ENCODE measurements at places on chromosomes 11 and 22. TPM values are rescaled to one million over a fixed set of nuclear protein-coding genes. Genes with fewer than 3 reads are reported as not detected.

DNA sequence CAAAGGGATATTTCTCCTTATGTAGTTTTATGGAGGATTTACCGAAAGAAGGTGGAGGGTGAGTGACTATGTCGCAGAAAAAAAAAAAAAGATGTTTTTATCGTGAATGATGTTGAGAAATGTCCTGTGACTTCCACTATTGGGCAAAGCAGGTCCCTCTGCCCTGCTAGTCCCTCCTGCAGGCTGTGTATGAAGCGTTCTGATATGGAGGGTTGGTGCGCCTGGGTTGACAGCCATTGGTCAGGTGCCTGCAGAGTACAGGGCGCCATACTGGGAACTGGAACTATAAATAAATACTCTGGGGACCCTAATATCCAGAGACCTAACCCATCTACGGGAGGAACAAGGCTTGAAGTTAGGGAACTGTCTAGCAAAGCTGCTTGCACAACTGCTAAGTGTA lies 1.5 kb downstream of the IL17RA start:
- DNase-seq = no peak

DNA sequence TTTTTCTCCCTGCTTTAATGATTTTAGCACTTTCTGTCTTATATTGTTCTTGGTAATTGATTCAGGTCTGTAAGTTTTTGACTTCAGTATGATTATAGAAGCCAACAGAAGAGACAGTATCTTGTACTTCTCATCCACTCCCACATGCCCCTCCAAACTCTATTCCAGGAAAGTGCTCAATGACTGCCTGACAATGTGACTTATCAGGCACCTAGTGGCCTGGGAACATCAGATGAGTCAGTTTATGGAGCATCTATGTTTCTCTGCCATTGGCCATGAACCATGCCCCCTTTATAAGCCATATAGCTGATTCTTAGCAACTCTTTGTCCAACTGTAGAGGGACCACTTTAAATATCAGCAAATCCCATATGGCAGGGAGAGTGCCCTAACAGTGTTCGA lies 179.2 kb upstream of the MTMR2 start:
- no peak for DNase-seq

GRCh38 chr11:118592616-118593367 lies 14.6 kb upstream of the PHLDB1 start:
- DNase-seq = no peak

- no peak for DNase-seq
Measured at GRCh38 chr11:47179655-47179991, 2.9 kb upstream of the ARFGAP2 start.

- peak; percentile 93 for DNase-seq
Measured at GRCh38 chr11:118930094-118930712, 4.5 kb upstream of the BCL9L start.

GRCh38 chr11:79578116-79578515 lies 137.3 kb upstream of the TENM4 start:
- DNase-seq = no peak

- no peak for DNase-seq
Measured at GRCh38 chr11:132627981-132628380, 904.3 kb downstream of the OPCML start.

DNA sequence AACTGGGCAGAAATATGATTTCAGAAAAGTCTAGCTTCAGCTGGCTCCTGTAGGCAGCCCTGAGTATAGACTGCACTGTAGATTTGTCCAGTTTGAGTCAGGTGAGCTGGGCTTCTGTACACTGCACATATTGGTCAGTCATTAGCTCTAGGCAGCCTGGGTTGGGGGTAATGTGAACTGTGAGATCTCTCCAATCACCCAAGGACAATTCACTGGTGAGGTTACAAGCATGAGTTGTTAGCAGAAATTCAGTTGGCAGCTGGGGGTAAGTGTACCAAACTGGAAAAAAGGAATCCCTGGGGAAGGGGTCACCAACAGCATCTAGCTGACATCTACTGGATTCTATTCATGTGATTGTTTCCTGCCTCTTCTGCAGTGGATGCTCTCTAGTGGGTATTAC lies 39.7 kb downstream of the MRGPRX2 start:
- no peak for DNase-seq

- DNase-seq = no peak
Measured at GRCh38 chr11:61337706-61338470, 4.9 kb downstream of the TKFC start.

DNA sequence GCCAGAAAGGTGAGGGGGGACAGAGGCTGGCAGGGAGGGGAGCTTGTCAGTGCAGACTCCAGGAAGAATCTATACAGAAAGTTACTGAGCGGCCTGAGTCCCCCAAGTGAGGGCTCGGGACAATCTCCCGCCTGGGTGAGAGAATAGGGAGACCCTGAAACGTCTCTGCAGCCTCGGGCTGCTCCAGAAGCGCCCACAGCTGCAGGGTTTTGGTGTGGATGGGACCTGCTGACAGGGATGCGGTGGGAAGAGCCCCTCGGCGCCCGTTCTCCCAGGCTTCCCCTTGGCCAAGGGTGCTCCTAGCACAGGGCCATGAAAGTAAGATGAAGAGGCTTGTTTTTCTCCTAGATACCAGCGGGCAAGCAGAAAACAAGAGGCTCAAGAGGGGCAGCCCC lies 743 bp upstream of the RCE1 start:
- no peak for DNase-seq

GRCh38 chr11:64456509-64457320 lies 97.8 kb downstream of the RPS6KA4 start:
- DNase-seq = no peak

- DNase-seq = no peak
Measured at GRCh38 chr11:66564538-66564937, 3.9 kb downstream of the CTSF start.

DNA sequence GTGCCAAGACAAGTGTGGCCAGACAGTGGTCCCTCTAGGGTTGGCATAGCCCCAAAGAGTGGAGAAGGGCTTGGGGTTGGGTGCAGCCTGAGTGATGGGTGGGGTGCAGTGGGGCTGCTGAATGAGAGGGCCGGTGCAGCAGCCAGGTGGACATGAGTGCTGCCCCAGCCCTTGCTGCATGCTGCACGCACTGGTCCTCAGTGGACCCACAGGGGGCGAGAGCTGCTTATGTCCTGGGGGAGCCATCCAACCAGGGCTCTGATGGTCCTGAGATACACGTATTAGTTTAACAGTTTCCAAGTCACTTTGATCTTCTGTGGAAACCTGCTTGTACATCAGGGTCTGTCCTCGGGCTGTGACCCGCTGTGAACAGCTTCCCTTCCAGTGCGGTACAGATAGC lies 23.9 kb upstream of the ACR start:
- no peak for DNase-seq

- no peak for DNase-seq
Measured at GRCh38 chr11:94934362-94934761, 39.0 kb downstream of the CWC15 start.

DNA sequence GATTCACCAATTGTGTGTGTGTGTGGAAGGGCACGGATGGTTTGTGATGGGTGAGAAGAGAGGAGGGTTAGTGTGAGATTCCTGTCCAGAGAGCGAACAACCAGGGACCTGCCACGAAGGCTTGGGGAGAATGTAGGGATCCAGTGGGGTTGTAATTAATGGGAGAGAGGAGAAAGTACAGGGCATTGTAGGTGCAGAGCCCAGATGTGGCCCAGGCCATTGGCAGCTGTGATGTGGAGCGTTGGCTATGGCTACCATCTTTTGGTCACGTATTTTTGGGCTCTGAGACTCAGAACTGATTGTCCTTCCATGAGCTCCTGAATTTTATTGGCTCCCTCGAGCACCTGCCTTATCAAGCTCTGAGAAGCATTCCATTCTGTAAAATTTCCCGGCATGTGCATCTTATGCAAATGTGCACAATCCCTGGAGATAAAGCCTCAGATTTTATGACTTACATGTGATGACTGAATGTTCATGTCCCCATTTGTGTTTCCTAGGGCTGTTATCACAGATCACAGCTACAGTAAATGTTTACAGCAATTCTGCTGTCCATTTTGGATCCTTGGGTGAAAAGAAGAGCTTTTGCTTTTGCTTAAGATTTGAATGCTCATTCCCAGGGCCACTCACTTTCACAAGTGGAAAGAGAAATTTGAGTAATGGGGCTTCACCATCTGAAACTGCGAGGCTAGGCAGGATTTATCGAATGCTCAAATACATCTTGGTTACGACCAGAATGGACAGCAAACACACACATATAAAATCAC lies 33.1 kb downstream of the SLC5A1 start:
- no peak for DNase-seq

DNA sequence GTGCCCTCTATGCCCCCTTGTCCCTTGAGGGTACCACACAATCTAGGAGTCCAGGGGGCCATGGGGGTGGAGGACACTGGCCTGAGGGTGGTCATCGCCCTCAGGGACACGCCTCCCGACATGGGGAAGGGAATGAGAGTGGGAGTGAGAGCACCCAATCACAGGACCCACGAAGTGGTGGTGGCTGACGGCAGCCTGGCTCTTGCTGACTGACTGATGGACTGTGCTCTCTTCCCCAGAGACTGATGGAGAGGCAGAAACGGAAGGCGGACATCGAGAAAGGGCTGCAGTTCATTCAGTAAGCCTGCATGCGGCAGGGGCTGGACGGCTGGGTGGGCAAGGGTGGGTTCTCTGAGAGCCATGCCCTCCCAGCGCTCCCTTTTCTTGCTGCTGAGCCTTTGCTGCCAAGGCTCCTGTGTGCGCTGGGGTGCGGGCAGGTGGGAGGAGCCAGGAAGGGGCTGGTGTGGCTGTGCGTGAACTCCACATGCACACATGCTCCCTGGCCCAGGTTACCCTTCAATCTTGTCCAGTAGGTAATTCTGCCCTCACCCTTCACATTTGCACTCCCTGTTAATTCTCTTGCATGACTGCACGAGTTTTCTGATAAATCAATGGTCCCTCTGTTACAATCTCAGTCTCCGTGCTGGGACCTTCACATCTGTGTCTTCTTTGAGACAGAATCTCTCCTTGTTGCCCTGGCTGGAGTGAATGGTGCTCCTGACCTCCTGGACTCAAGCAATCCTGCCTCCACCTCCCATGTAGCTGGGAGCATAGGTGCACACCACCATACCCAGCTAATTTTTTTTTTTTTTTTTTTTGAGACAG lies 19.3 kb downstream of the ZC3H7B start:
- no peak for DNase-seq

DNA sequence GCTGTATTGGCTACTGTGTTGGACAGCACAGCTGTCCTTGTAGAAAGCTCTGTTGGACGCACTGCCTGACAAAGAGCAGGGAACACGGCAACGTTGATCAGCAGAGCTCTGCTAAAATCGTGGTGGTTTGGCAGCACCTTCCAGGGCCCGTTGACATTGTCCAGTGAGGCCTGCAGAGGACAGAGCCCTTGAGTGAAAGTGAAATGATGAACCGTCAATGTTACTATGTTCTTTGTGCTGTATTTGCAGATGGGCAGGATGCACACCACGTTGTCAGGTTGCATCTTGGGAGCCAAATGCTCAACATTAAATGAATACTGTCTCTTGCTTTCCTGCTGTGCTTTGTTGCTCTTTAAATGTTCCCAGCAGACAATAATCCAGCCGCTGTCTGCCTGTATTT lies 69.7 kb downstream of the NELL1 start:
- DNase-seq = no peak

DNA sequence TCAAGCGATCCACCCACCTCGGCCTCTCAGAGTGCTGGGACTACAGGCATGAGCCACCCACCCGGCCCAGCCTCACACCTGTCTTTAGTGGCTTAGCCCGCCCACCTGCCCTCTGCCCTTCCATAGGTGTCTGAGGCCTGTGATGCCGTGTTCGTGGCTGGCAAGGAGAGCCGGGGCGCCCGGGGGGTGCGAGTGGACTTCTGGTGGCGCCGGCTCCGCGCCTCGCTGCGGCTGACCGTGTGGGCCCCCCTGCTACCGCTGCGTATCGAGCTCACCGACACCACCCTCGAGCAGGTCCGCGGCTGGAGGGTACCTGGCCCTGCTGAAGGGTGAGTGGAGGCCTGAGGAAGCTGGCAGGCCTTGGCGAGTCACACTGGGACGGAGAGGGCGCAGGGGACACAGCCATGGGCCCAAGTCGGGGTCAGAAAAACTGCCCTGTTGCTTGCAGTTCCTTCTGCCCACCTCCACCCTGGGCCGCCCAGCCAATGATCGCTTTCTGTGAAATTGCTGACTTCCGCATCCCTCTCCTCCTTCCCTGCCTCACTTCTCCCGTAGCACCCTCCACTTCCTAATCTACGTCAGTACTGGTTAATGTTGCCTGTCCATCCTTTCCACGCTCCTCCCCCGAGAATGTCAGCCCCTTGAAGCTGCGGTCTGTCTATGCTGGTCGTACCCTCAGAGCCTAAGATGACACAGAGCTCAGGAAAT lies 9.3 kb downstream of the TMEM132A start:
- no peak for DNase-seq

DNA sequence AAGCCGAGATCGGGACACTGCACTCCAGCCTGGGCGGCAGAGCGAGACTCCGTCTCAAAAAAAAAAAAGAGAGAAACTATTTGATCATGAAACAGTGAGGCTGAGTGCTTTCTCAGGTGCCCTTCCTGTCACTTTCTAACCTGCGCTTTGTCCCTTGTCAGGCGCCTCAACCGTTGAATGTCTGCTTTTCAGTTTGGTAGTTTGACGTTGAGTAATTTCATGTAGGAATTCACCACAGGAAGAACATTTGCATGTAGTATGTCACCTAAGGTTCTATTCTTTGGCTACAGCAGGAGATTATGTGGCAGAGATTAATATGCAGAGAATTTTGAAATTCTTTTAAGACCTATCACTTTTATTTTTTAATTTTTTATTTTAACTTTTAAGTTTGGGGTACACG lies 57.2 kb downstream of the PPFIA1 start:
- no peak for DNase-seq

DNA sequence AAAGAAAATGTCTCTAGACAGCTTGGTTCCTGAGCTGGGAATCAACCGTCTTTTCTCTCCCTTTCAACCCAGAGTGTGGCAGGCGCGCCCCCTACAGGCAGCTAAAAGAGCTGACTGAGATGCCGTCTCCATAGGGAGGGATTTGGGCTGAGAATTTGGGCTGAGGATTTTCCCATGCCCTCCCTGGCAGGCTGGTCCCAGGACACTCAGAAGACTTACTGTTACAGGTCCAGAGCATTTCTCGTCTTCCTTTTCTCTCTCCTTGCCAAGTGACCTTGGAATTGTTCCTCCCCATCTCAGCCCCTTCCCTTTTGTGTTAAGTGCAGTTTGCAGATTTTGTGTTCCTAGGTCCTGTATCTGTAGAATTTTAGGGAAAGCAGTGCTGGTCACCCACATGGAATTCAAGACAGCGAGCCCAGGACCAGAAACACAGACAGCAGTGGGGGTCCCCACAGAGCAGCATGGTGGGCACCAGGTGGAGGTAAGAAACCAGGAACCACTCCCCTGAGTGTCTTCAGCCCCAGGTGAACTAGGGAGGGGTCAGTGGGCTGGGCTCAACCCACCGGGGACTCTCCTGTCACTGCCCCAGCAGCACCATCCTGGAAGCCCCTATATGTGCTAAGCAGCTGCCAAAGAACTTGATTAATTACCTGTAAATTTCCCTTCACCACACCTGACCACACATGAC lies 9.9 kb upstream of the IGLL5 start:
- DNase-seq = peak; percentile 50

SERPIND1 gene
- polyA plus RNA-seq = 3.0 TPM

MRTFA gene
- polyA plus RNA-seq = 28.5 TPM

EXPH5 gene
- 4.6 TPM for polyA plus RNA-seq

TEX54 gene
- not detected for polyA plus RNA-seq

POU2AF3 gene
- 9.0 TPM for polyA plus RNA-seq

APOL1 gene
- polyA plus RNA-seq = 8.3 TPM

PDE3B gene
- polyA plus RNA-seq = 7.5 TPM

OR51B5 gene
- 0.59 TPM for polyA plus RNA-seq

HSPB2 gene
- polyA plus RNA-seq = 2.3 TPM

IL17REL gene
- polyA plus RNA-seq = 0.03 TPM

DCHS1 gene
- 40.5 TPM for polyA plus RNA-seq

SYT13 gene
- 11.5 TPM for polyA plus RNA-seq

PTPN5 gene
- 1.3 TPM for polyA plus RNA-seq

DAGLA gene
- polyA plus RNA-seq = 4.5 TPM

HPX gene
- polyA plus RNA-seq = 6.4 TPM

TMEM258 gene
- polyA plus RNA-seq = 180 TPM

SLC22A8 gene
- polyA plus RNA-seq = 60.6 TPM

Measured in renal pelvis (tissue), 12 donors.